Stomach (tissue), 19 donors: ENCODE measurements at places on chromosomes 12 and 14. TPM values are rescaled to one million over a fixed set of nuclear protein-coding genes. Genes with fewer than 3 reads are reported as not detected.

Gene CCDC184
- 0.89 TPM for total RNA-seq

Gene KCNC2
- total RNA-seq, result not detected

Gene SEC23A
- total RNA-seq, result 193 TPM

Gene SIVA1
- total RNA-seq, result 254 TPM

Gene BATF
- total RNA-seq, result 2.6 TPM
